ENCODE measurements at places on chromosomes 13 and 19. TPM values are rescaled to one million over a fixed set of nuclear protein-coding genes. Genes with fewer than 3 reads are reported as not detected.

Gene NBEA
- total RNA-seq = 0.66 TPM

Gene NOSIP
- 63.6 TPM for total RNA-seq

Gene F10
- total RNA-seq = not detected

Gene GIPC3
- total RNA-seq = 0.56 TPM

Gene ZNF835
- 0.92 TPM for total RNA-seq

Gene GRK1
- not detected for total RNA-seq

Gene CGB8
- not detected for total RNA-seq

Gene SHD
- total RNA-seq = not detected

- DNase-seq = no peak
Measured at GRCh38 chr13:35747594-35747993, 271.1 kb upstream of the MAB21L1 start.

DNA sequence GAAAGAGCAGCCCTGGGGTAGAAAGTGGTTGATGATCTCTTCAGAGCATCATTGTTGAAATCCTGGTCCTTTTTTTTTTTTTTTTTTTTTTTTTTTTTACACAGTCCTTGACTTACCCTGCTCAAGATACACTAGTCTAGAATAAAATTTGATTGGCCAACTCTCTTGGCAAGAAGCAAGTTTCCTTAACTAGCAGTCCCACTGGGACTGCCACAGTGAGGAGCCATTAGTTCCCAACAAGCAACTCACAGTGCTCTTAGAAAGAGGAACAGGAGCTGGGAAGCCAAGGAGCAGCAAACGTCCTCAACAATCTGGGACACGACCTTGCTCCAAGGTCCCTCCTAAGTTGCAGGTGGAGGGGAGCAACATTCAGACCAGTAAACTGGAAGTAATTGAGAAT, 47.9 kb upstream of the INTS6 start:
- DNase-seq = no peak

DNA sequence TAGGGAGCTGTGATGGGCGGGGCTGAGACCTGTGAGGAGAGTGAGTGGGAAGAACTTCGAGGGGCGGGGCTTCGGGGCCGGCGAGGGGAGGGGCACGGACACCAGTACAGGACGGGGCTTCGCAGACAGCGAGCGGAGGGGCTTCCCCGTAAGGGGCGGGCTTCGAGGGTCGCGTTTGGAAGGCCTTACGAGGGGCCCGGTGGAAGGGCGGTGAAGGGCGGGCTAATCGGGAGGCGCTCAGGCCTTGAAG, 4.1 kb upstream of the EMP3 start:
- DNase-seq = peak; percentile 97

- DNase-seq = no peak
Measured at GRCh38 chr19:54247106-54247930, 4.7 kb upstream of the LILRA6 start.

- DNase-seq = peak; percentile 15
Measured at GRCh38 chr13:30712536-30713532, 22.5 kb upstream of the ALOX5AP start.

- DNase-seq = no peak
Measured at GRCh38 chr13:20425819-20426219, 99.8 kb downstream of the CRYL1 start.

- DNase-seq = no peak
Measured at GRCh38 chr19:55229789-55230182, 1.2 kb upstream of the TMEM86B start.

DNA sequence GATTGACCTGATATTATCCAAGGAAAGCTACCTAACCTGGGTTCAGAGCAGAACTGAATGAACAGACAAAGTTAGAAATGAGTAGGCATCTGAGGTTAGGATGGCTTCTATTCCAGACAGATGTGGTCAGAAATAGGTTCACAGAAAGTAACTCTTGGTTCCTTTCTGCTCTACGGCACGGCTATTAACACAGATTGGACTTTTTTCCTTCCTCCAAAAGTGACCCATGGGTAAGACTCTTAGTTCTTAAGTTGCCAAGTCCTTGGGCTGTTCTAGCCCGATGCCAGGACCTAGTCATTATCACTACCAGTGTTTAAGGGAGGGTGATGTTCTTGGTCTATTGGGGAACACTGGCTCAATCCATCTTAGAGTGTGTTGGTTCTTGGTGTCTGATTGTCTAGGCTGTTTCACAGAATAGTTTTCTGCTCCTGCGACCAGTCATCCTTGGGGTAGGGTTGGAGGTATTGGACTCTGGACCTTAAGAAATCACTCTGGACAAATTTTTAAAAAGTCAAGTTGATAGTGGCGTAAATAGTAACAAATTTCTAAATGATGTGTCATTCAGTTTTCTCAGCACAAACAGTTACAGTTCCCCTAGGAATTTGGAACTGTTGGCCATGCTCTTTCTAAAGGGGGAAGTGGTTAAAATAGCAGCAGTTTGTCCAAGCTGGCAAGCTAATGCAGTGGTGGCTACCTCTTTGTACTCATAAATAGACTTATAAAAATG, 60.1 kb upstream of the MYCBP2 start:
- no peak for DNase-seq
